ENCODE measurements at places on chromosomes 13 and 19.

DNA sequence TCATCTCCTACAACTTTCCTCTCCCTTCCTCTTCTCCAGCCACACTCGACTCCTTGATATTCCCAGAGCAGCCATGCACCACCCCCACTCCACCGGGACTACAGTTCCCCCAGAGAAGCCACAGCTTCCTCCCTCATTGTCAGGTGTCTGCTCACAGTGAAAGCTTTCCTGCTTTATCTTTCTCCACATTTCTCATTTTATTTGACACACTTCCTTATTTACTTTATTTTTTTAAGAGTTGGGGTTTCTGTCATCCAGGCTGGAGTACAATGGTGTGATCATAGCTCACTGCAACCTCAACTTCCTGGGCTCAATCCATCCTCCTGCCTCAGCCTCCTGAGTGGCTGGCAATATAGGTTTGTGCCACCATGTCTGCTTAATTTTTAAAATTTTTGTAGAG, 464.6 kb downstream of the MYO16 start:
- DNase-seq, result no peak

DNA sequence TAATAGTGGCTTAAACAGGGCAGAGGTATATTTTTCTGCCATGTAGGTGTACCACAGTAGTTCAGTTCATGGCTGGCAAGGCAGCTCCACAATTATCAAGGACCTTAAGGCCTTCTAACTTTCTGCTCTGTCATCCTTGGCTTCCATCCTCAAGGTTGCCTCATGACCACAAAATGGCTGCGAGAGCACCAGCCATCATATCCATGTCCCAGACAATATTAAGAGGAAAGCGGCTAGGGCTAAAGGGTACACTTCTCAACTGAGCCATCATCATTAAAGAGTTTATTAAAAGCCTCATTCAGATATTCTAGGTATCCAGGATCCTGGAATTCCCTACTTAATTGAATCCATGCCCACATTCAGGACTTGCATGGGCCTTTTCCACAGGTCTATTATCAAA, 62.7 kb upstream of the MRI1 start:
- DNase-seq, result no peak

DNA sequence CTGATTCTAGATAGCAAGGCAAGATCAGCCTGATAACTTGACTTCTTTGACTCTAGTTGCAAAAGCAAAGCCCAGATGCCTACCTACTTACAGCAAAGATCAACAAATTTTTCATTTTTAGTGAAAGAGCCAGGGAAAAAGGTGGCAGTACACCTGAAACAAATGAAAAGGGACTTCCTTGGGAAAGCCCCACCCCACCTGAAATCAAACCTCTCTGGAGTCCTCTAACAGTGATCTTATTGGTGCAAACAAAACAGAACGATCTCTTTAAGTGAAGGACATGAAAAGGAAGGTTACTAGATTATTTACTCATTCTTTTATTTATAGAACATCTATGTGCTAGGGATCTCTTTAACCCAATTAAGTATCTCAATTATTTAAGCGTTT, 507 bp upstream of the LCP1 start:
- DNase-seq, result no peak

GRCh38 chr13:36875431-36875830, 44.6 kb downstream of the SMAD9 start:
- DNase-seq, result no peak

- no peak for DNase-seq
These were observed 160.0 kb upstream of the ATXN8OS start for GRCh38 chr13:69947582-69947981.
